CD8-positive, alpha-beta memory T cell (primary cell): ENCODE measurements at places on chromosomes 7 and 10.

DNA sequence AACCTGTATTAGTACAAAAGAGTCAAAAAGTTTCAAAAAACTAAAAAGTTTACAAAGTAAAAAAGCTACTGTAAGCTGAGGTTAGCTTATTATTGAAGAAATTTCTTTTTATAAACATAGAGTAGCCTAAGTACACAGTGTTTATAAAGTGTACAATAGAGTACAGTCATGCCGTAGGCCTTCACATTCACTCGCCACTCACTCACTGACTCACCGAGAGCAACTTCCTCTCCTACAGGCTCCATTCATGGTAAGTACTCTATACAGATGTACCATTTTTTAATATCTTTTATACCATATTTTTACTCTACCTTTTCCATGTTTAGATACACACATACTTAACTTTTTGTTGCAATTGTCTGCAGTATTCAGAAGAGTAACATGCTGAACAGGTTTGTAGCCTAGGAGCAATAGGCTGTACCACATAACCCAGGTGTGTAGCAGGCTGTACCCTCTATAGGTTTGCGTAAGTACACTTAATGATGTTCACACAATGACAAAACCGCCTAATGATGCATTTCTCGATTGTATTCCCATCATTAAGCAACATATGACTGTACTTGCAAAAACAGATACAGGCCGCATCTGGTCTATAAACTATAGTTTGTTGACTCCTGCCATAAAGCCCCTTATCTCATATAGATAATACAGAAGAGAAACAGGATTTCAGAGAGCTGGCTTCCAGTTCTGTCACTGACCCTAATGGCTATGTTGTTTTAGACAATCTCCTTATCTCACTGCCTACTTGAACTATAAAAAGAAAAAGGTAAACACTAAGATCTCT, 438.8 kb downstream of the HTR7 start:
- no peak for DNase-seq

- no peak for DNase-seq
These were observed 85.4 kb downstream of the CFTR start for GRCh38 chr7:117565226-117565625.

- DNase-seq, result no peak
These were observed 17.6 kb upstream of the MCM10 start for GRCh38 chr10:13143766-13144165.

DNA sequence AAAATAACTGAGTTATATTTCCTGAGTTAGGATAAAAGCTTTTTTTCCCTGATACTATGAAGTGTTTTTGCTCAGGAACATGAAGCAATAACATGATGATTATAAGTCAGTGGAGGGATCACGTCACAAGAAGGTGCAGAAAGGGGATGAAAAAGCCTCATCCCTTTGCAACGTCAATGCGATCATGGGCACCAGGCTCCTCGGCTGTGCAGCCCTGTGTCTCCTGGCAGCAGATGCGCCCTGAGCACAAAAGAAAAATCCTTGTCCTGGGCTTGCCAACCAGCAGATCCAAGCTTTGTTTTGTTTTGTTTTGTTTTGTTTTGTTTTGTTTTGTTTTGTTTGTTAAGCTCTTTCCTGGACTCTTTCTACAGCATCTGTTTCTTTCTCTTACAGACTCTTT, 103.5 kb upstream of the PRSS1 start:
- no peak for DNase-seq

DNA sequence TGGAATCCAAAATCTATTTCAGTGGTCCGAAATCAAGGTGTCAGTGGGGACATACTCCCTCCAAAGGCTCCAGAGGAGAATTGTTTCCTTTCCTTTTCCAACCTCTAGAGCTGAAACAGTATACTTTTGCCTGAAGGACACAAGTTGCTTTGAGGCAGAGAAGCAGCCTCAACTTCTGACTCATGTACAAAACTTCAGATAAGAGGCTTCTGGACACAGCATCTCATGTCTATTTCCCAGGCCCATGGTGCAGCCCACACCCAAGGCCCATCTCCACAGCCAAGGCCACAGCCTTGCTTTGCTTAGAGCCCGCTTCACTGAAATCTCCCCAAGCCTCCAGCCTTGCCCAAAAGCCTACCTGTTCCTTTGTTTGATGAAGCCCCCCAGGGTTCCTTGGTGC, 68.9 kb downstream of the ZNF467 start:
- DNase-seq, result no peak

- DNase-seq, result no peak
These were observed 10.2 kb downstream of the DNMBP start for GRCh38 chr10:99999319-100000108.

DNA sequence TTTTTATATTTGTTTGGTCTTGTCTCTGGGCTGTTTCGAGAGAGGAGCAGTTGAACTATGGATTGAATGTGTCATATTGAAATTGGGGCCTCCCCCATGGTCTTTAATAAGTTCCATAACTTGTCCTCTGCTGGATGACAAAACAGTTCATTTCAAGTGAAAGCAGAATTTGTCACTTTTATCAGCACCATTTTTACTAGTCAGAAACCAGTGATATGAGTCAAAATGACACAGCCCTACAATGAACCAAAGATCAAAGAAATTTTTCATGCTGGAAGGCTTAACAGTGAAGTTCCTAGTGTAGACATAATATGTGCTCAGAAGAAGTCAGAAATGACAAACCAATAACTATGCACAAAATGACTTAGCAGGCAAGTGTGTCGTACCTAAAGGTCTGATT, 133.6 kb upstream of the VWC2 start:
- DNase-seq, result no peak

DNA sequence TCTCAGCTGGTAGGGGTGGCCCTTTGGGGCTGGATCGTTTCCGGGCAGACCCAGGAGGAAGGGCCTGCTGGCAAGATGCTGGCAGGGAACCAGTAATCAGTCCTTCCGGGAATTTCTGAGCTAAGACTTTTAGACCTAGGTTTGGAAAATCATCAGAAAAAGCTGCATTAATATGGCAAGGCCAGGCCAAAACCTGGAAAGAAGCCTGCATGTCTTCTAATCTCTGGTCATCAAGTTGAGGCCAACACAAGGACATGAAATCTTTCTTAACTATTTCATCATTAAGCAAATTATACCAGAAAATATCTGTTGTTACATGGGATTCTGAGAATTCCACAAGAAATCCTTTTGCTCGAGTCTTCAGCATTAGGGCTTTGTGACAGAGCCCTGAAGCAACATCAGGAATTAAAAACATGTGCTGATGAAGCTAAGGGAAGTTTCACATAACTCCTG, 19.9 kb downstream of the CPA1 start:
- no peak for DNase-seq

GRCh38 chr7:53661645-53662217, 626.3 kb downstream of the POM121L12 start:
- DNase-seq, result no peak

DNA sequence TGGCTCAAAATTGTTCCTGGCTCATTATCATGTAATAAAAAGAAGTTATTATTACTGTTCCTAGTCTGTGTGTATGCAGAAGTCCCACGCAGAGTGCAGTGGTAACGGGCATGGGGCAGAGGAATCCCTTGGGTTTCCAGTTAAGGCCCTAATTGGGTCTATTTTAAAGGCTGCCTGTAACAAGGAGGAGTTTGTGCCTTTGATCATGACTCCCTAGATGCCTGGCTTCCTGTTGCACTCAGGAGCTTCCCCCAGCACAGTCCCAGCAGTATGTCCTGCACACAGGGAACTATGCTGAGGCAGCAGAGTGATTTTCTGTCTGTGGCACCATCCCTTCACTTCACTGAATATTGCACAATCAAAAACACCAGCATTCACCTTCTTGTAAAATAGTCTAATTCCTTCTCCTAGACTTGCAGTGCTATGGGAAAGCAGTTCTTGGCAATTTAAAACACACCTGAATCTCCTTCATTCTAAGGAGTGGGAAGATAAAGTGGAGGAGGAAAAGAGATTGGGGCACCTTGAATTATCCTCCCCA, 22.9 kb downstream of the SORCS1 start:
- no peak for DNase-seq

DNA sequence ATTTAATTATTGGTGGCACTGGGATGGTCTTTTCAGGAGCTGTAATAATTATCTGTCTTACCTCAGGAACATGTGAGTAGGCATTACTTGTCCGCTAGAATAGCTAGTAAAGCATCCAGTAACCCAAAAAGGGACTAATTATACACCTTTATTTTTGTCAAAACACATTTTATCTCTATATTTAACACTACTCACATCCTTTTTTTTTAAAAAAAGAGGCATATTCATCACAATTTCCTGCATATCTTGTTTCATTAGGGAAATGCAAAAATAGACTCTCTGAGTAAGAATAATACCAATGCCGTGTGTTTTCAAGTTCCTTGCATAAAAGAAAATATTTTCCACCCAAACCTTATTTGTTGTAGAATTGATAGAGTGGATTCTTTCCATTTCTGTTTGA, 99.5 kb downstream of the VTI1A start:
- no peak for DNase-seq

- no peak for DNase-seq
These were observed 171.0 kb upstream of the SEMA3E start for GRCh38 chr7:83819911-83820310.

DNA sequence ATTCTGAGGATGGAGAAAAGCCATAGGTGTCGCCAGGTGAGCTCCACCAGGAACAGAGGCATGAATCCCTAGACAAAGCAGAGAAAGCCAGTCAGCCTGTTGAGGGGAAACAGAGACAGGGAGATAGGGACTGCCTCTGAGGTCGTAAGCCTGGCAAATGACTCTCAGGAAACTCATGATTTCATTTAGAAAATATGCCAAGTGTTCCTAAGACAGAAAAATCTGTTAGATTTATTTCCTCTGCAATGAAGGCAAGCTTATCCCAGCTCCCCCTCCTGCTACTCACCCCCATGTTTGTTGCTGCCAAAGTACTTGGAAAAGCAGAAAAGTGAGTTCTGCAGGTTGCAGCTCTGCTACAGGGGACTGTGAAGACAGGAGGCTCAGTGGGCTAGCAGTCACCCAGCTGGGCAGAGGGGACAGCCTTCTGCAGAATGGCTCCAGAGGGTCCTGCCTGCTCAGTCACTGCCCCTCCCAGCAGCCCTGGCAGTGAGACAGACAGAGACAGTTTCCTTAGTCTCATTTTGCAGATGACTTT, 184.3 kb downstream of the ADRA2A start:
- no peak for DNase-seq

GRCh38 chr10:124867304-124867703, 65.7 kb downstream of the ABRAXAS2 start:
- no peak for DNase-seq

DNA sequence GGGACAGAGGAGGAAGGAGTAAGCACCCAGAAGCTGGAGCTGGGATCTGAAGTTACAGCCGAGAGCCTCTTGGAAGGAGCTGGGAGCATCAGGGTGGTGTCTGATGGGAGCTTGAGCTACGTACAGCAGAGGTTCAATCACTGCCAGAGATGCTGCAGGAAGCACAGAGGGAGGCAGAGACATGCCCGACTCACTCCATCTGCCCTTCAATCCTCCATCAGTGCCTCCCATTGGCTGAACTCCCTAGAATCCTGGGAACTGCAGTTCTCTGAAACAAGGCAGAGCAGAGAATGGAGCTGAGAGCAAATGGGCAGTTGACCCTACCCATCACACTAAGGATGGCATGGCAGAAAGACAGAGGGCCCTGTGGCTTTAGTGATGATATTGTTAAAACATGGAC, 40.0 kb upstream of the CTBP2 start:
- no peak for DNase-seq

- no peak for DNase-seq
These were observed 113.8 kb downstream of the EPDR1 start for GRCh38 chr7:38034062-38034908.

GRCh38 chr7:5712566-5712965, 68.9 kb downstream of the RNF216 start:
- DNase-seq, result no peak

- DNase-seq, result no peak
These were observed 165.4 kb downstream of the LYZL1 start for GRCh38 chr10:29454250-29454649.

GRCh38 chr7:159031135-159031701, 113.4 kb downstream of the VIPR2 start:
- DNase-seq, result no peak

DNA sequence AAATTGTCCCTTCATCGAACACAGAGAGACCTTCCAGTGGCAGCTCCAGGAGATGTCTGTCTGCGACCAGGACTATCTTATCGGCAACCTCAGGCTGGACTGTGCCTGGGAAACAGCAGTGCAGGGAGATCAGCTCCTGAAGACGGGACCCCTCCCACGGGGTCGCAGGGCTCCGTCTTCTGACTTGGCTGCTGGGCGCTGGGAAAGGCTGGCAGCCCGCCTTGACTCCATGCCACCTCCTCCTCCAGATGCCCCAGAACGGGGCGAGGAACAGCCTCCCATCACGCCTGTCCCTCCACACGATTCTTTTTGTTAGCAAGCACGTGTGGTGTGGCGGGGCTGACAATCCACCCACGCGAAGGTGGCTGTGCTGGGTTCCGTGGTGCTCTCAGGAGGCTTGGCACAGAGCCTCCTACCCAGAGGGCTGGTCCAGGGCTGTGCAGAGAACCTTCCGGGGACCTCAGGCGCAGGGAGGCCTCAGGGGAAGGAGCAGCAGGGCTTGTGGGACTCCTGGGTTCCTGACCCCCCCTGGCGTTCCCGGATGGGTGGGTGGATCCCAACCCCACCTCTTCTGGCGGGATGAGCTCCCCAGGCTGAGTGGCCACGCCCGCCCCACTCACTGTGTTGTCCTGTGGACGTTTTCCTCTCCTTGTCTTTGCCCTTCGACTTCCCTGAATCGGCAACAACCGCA, 47.6 kb upstream of the NKX6-2 start:
- no peak for DNase-seq

DNA sequence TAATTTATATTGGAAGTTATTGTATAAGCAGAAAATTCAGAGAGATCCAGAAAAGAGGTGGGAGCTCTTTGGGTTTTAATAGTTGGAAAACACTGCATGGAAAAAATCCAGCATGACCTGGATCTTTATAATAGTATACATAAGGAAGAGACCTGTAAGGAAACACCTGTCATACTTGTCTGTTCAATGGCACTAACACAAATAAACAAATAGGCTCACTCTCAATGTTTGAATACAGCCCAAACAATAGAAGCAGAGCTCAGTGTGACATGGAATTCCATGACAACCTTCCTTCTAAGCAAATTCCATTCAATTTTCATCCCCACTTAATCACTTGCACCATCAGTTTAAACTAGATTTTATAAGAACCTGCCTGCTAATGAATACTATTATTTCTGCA, 31.7 kb downstream of the CISD1 start:
- no peak for DNase-seq

GRCh38 chr10:113496111-113497109, 56.4 kb upstream of the HABP2 start:
- DNase-seq, result no peak

DNA sequence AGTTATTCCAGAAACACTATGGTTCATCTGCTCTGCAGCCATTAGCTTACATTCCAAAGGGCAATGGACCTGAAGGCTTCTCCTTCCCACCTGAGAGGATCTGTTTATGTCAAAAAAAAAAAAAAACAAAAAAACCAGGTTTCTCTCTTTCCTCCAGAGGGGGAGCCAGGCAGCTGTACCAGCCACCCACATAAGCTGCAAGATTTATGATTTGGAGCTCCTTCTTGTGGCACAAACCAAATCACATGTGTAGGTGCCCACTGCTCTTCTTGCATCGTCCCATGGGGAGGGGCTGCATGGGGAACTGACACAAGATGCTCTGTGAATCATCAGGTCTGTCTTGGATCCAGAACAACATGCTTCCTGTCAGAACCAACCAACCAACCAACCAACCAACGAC, 231.6 kb upstream of the IGFBP3 start:
- DNase-seq, result no peak

GRCh38 chr7:95411036-95411435, 14.9 kb upstream of the PON3 start:
- no peak for DNase-seq
